Ovary (tissue), 10 donors: ENCODE measurements at places on chromosomes 13 and 19.

- no peak for DNase-seq
These were observed 178.2 kb upstream of the TSHZ3 start for GRCh38 chr19:31527443-31527842.

- no peak for DNase-seq
These were observed 87.1 kb downstream of the ARHGEF7 start for GRCh38 chr13:111202156-111202621.

GRCh38 chr13:90302107-90302506 lies 1045.4 kb upstream of the MIR17HG start:
- no peak for DNase-seq

- no peak for DNase-seq
These were observed 6.3 kb downstream of the NHLRC3 start for GRCh38 chr13:39044536-39044935.

DNA sequence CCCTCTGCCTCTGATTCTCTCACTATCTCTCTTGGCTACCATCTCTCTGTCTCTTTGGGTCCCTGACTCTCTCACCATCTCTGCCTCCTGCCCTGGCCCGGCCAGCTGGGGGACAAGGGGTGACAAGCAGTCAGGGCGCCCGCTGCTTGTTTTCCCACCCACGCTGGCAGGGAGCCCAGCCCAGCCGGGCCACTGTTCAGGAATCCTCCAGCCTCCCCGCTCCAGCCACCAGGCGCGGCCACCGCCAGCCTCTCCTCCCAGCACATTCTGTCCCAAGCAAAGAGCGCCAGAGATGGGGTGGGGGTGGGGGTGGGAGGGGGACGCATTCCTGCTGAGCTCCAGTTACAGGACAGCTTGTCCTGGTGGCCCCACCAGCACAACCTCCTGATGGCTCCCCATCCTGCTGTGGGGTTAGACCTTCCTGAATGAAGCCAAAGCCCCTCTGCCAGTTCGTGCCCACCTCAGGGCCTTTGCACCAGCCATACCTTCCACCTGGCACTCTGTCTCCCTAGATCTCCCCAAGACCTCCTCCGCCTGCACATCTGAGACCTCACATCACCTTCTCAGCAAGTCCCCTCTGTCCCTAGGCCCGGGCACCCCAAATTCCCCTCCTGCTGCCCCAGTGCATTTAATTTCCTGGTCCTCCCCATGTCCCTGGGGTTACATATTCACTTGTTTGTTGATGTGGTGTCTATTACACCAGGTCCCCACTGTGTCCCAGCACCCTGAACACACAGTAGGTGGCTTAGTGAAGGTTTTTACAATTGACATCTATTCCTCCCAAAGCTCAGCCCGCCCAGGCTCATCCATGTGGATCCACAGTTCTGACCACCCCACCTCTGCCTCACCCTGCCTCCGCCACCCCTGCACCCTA lies 12.5 kb downstream of the ARRDC2 start:
- peak; percentile 59 for DNase-seq

- DNase-seq: no peak
These were observed at the start of gene ARHGAP45 for GRCh38 chr19:1066748-1067340. ARHGAP45 (plus strand) TSS chr19:1067167; CDS start chr19:1067406, 239 bp downstream.

DNA sequence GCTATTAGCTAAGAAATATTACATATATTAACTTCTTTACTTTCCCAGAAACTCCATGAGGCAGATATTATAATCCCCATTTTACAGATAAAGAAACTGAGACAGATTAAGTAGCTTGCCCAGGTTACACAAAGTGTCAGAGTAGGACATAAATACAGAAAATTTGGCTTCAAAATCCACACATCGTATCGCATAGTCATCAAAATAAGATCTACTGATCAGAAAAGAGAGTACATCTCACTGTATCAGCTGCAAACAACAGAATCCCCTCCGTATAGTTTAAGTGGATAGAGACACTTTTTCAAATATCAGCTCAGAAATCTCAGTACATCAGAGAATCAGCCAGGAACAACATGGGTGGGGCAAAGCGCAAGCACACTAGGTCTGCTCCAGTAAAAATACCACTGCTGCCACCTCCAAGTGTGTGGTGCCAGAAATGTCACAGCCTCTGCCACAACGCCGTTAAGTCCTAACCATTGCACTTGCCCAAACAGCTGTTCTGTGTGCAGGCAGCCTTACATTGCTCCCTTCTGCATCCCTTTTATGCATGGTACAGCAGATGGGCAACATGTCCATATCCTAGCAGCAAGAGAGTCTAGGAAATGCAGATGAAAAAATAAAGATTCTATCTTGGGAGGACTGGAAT lies 204.8 kb downstream of the KLF12 start:
- no peak for DNase-seq

DNA sequence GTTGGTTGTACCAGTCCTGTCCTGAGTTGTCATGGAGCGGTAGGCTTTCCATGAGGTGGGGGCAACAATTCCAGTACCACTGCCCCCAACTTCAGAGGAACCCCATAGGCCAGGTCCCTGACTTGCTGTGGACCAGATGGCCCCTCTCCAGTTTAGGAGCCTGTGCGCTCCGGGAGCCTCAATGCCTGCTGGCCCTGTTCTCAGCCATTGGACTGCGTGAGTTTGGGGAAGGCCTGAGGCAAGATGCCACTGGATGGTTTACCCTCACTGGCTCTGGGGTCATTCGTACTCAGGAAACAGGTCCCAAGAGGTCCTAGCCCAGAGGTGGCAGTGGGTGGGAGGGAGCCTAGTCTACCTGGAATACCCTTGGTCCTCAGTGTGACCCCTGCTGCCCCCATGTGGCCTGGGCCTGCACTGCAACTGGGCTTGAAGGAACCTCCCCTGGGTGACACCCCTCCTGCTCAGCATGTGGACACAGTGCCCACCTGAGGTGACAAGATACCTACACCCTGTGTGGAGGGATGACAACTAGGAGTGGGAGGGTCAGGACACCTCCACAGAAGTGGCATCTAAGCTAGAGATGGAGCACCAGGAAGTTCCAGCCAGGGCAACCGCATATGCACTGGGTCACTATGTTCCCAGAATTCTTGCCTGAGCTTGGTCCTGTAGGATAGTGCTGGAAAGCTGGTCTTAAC lies 6.0 kb upstream of the PRR19 start:
- DNase-seq: peak; percentile 87

DNA sequence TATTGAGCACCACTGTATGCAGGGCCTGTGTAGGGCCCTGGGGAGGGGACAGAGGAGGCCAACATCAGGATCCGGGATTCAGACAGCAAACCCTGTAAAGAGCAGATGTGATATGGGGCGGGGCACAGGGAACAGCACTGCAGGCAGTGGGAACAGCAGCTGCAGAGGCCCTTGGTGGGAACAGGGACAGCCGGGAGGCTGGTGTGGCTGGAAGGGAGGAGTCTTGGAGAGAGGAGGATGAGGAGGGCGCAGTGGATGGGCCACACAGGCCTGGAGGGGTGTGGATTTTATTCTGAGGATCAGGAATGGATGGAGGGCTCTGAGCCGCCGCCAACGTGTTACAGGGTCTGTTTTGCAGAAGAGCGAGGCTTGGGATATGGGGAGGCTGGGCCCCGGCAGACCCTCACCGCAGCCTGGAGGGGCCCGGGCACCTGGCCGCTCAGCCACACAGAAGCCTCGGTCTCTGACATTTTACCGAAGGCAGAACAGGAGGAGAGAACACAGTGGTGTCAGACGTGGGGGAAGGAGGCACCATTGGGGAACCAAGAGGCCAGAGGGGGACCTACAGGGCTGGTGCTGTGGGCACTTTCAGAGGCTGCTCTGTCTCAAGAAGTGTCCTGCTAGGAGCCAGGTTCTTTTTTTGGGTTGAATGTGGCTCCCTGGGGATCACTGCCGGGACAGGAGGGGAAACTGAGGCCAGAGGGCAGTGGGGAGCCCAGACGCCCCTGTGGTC lies 6.9 kb downstream of the EFNA2 start:
- no peak for DNase-seq

DNA sequence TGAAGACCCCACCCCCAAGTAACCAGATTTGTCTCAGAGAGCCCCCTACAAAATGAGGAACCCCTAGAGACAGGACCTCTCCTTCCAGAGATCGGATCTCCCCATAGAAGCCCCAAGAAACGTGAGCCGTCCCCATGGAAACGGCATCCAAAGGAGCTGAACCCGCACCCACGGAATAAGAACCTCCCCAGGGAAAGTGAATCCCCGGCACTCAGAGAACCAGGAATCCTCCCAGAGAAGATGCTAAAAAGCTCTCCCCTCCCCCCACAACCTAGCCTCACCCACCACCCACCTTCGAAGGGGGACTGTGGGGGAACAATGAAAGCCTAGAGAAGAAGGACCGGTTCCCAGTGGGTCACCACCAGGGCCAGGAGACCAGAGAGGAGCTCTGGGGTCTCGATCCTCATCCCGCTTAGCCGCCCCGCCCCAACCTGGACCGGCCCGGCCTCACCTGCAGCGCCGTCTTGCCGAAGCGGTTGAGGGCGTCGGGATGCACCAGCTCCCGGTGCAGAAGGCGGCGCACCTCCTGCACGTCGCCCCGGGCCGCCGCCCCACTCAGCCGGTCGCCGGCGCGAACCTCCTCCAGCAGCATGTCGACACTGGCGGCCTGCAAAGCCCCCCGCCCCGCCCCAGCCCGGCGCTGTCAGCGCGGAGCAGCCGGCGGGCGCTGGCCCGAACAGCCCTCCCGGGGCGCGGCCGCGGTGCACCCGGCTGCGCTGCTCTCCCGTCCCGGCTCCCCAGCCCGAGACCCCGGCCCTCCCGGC lies 535 bp downstream of the CDKN2D start:
- peak; percentile 43 for DNase-seq

DNA sequence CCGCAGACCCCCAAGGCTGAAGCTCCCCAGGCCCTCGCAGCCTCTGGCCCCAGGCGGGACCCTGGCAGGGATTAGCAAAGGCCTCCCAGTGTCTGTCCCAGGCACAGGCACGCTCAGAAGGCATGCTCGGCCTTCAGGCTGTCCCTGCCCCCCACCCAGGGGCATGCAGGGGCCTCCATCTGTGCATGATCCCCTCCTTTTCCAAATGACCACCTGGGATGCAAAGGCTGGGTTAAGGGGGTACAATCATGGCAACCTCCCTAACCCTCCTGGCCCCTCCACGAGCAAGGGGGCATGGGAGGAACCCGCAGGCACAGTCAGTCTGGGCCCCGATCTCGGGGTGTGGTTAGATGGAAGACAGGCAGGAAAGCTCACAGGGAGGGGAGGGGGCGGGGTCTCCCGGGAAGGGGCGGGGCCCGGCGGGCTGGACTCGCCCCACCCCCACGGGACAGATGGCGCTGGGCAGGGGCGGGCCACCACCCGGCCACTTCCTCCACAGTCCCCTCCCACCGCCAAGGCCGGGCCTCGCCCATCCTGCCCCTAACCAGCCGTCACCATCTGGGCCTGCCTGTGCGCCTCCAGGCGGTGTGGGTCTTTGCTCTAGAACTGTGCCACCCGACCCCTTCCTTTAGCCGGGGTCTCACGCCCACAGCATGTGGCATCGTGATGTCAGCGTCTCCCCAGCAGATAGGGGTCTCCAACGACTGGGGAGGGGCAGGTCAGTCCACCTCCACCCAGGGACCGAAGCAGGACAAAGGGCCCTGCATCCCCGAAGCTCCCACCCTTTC lies 7.0 kb upstream of the REXO1 start:
- DNase-seq: no peak

- DNase-seq: no peak
These were observed 42.3 kb downstream of the TPTE2 start for GRCh38 chr13:19519049-19519448.

DNA sequence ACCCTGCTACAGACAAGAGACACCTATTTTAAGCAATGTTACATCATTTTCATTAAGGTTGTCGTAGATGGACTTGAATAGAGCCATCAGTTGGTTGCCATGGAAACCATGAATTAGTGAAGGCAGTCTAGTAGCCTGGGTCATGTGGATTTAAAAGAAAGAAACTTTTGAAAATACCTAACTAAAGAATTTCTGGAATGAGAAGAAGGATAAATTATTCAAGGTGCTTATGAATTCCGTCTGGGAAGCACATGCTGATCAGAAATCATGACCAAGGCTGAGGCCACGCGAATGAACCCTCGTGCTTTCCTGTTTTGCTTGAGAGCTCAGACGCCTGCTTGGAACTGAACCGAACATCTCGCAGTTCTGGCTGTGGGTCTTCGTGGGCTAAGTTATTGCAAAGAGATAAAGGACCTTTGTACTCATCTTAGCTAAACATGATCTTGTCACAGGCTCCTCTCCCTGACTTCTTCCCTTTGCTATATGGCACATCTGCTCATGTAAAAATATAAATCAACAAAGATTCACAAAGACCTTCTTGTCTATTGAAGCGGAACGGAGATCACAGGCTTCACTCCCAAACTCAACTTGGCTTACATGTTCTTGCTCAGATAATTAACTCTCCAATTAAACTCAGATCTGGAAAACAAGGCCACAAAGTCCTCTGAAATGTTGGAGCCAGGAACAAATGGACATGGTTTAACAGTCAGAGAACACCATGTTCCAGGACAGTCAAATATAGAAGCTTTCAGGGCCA lies 140.2 kb downstream of the NUFIP1 start:
- no peak for DNase-seq

DNA sequence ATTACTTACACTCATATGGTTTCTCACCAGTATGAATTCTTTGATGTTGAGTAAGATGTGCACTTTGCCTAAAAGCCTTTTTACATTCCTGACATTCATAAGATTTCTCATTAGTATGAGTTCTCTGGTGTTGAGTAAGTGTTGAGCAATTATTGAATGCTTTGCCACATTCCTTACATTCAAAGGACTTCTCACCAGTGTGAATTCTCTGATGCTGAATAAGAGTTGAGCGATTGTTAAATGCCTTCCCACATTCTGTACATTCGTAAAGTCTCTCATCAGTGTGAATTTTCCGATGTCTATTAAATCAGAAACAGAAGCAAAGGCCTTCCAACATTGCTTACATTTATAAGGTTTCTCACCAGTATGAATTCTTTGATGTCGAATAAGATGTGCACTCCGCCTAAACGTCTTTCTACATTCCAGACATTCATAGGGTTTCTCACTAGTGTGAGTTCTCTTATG lies 14.2 kb upstream of the ZFP30 start:
- no peak for DNase-seq

DNA sequence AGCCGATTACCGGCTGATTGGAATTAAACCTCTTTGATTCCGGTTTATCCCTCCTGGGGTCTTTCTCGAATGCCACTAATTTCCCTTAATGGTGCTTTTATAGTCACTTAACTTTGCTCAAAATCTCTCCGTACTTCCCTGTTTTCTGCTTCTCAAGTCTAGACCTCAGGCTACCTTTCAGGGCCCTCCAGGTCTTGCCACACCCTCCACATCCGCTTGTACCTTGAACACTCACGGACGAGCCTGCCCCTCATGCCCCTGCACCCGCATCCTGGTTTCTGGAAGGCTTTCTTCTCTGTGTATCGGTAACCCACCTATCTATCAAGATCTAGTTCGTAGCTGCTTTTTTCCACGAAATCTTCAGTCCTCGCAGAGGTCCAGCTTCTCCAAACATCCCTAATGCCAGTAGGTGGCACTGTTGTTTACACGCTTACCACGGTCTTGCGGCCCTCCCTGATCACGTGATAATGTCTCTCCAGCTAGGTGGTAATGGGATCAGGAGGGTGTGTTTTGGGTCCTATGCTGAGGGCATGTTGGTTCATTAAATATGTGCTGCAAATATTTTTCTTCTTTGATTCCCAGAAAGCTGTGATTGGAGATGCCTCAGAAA lies 13.8 kb downstream of the ATP12A start:
- no peak for DNase-seq

- DNase-seq: no peak
These were observed 940.0 kb downstream of the EFNB2 start for GRCh38 chr13:105595471-105595870.

GRCh38 chr13:70856025-70856424 lies 747.8 kb upstream of the KLHL1 start:
- no peak for DNase-seq
